Activated T-cell treated with anti-CD3 and anti-CD28 coated beads, Interleukin-2, amount 50 U/mL, for 72 hours (primary cell): ENCODE measurements at places on chromosomes 3 and 15. TPM values are rescaled to one million over a fixed set of nuclear protein-coding genes. Genes with fewer than 3 reads are reported as not detected.

The SHC4 gene
- total RNA-seq: 2.1 TPM

The STRIT1 gene
- total RNA-seq: not detected

The IL5RA gene
- 1.5 TPM for total RNA-seq

The KCNH8 gene
- not detected for total RNA-seq

The XYLB gene
- total RNA-seq: 2.4 TPM

The PIF1 gene
- total RNA-seq: 39.7 TPM

The EPHA3 gene
- 0.14 TPM for total RNA-seq

The POLQ gene
- 17.9 TPM for total RNA-seq

The KCNMB2 gene
- total RNA-seq: not detected

DNA sequence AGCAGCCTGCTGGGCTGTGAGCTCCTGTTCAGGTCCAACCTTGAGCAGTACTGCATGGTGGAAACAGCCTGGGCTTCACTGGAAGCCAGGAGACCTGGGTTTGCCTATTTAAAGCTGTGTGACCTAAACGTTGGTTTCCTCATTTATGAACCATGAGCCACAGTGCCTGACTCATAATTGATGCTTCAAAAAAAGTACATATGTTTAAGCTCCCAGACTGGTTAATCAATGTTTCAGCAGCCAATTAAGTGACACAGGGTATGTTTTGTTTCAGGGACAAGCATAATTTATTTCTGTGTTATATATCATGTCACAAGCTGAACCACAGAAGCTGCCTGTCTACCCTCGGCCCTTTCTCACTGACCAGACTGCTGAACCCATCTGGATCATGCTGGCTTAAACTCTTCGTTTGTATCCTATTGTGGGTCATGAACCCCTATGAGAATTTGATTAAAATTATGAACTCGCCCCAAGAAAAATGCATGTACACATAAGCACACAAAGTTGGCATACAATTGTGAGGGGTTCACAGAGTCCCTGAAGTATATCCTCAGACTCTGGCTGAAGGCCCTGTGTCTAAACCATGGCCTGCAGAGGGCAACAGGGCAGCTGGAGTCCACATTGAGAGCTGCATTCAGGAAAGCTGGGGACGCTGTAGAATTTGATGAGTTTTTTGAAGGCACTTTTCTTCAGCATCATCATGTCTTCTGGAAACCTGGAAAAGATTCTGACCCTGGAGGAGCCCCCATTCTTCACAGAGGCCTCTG, 23.7 kb downstream of the HDC start:
- DNase-seq: peak; percentile 27

GRCh38 chr3:133461291-133461690, 61.4 kb downstream of the BFSP2 start:
- DNase-seq: no peak

DNA sequence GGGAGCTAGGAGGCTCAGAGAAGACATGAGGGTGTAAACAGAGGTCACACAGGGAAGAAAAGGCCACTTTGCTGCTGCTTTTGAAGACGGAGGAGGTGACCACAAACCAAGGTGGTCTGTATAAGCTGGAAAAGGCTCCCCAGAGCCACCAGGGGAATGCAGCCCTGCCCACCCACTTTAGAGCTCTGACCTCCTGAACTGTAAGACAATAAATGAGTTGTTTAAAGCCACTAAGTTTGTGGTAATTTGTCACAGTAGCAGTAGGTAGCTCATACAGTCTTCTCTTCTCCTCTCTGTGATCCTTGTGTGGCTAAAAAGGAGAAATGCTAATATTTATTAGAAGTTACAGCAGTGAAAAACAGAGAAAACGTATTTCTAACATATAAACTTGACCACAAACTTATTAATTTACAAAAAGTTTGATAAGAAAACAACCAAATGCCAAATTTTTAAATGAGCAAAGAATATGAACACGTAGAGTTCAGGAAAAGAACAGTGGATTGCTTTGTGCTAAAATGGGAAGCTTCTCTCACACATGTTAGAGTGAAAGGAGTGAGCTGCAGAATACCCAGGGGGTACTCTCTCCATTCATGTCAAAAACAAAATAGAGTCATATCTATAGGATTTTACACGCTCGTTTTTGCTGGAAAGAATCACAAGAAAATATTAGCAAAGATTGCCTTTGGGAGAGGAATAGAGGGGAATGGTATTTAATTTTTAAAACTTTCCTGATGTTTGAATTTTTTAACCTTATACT, 71.0 kb downstream of the NOX5 start:
- DNase-seq: no peak

DNA sequence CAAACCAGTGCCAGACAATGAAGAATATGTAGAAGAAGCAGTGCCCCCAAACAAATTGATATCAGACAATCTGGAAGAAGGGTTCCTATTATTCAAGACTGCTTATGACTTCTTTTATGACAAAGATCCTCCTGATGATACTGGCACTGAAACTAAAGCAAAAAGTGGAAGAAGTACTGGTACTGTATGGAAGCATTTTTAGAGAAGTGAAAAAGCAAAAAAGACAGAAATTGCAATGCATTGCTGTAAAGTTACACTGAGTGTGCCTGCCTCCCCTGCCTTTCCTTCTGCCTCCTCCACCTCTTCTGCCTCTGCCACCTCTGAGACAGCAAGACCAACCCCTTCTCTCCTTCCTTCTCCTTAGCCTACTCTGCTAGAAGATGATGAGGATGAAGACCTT, 167.6 kb downstream of the PLCL2 start:
- DNase-seq: no peak

DNA sequence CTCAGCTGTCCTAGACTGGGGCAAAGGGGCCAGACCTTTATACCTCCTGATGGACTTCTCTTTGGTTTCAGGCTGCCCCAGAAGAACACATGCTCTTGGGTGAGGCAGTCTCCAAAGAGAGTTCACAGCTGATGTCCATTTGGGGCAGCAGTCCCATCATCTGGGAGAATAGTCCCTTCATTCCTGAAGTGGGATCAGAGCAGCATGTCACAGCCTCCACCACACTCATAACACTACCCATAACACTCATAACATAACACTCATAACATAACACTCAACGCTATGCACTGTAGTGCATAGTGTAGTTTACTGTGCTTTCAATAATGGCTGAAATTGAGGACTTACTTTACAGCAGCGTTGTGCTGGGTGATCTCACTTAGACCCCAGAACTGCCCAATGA, 36.7 kb upstream of the PLCL2 start:
- no peak for DNase-seq

GRCh38 chr15:71806452-71806931, 3.9 kb upstream of the NR2E3 start:
- DNase-seq: no peak

DNA sequence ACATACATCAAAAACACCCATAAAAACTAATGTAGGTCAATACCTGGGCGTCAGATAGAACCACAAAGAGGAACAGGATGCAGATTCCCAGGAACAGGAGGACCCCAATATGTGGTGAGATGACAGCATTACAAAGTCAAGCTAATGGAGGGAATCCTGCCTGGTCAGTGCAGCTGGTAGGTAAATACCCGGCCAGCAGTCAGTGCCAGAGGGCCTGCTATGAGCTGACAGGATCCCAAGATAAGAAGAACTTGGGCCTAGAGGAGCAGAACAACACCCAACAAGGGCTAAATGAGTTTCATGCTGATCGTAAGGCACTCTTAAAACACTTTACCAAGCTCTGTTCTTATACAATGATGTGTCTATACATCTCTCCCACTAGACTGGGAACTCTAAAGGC, 61.2 kb upstream of the KCNMB2 start:
- no peak for DNase-seq

DNA sequence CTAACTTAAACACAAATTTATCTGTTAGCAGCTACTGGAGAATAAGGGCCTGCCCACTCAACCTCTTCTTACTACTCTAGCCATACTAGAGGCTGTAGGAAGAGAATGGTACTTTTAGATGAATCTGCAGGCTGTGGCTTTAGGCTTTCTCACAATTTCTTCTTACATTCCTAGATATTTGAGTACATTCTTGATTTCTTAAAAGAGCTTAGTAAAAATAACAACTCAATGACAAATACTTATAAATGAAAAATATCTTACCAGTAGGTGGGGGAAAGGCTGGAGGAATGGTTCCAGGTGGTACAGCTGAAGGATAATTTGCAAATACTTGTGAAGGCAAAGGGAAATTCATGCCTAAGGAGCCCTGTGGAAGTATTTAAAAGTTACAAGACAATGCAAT, 92.9 kb upstream of the GK5 start:
- DNase-seq: no peak

- DNase-seq: no peak
Measured at GRCh38 chr3:101500208-101500607, 12.8 kb downstream of the SENP7 start.

- no peak for DNase-seq
Measured at GRCh38 chr15:85454403-85454802, 74.0 kb downstream of the AKAP13 start.

DNA sequence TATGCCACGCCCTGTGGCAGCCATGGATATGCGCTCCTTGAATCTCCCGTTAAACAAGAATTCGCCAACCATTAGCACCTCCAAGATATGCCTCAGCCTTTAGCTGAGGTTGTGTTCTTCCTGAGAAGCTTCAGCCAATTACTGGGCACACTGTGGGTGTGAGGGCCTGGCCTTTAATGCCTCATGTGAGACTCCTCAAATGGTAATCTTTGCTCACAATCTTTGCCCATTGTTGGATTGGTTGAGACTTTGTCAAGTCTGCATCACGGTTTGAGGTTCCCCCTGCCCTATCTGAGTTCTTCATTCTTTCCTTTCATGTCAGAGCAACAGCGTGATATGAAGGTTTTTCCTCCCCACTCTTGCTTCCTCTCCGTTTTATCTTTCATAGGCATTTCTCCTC, 108.1 kb upstream of the CCDC54 start:
- no peak for DNase-seq

DNA sequence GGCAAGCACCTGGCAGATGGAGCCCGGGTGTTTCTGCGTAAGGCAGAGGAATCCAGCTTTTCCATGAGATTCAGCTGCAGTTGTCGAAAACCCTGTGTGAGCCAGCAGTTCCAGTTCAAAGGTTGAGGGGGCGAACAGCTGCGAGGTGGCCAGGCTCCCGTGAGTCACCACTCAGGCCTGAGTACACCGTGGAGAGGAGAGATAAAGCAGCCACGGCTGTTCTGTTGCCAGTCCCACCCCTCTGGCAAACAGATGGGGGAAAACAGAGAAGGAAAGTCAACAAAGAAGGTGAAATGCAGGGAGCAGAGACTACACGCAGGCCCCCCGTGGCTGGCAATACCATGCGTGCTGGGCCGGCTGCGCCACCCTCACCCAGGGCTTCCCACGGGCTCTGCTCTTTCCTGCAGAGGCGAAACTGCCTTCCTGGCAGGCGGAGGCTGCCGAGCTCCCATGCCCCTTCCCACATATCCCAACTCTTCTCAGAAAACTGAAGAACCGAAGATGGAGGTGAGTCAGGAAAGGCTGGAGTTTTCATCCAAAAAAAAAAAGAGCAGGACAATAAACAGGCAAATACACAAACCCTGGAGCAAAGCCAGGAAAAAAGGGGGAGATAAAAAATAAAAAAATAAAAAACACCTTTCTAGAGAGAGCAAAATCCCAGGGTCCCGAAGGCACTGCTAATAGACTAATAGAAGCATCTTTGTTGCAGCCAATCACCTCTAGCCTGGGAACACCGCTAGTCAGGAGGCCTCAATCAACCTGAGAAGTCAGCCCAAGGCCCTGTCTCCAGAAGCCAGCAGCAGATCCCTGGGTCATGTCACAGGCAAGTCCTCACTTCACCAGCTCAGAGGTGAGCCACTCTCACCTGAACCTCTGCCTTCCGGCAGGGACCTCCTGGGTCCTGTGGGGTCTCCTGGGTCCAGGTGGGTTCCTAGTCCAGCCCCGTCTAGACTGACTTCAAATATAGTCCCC, 37.7 kb downstream of the FAM174B start:
- DNase-seq: no peak

DNA sequence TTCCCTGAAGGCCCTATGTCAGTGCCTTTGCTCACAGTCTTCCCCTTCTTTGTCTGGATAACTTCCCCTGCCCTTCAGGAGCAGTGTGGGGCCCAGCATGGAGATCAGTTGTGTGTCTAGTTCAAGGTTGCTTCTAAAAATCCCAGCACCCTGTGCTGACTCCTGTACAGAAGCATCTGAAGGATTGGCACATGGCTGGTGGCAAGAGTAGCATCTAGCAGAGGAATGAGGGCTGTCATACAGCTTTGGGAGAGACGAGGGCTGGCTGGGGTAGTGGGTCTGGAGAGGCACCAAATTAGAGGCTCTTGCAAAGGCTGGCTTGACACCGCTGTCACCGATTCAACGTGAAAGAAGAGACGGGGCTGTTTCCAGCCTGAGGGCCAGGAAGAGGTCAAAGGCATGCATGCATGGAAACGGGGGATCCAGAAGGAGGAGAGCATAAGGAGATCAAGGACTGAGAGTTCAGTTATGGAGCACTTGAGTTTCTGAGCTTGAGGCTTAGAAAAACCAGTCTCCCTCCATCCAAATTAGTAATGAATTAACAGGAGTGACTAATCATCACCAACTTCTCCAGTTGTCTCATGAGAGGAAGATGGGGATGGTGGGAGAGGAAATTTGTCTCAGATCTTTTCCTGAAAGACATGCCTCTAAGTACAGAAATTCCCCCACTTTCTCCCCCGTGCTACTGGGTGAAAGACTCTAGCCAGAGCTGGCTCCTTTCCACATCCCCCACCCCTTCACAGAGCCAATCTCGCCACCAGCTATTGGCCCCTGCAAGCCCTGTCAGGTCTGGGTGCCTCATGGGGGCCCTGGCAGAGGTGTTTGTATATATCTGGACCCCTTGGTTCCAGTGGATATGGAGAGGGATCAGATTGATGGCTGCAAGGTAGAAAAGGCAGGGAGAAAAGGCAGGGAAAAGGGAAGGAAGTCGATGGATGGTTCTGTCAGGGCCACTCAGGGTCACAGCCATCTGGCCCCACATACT, 45.9 kb downstream of the SLCO2A1 start:
- no peak for DNase-seq

GRCh38 chr3:116165135-116165534, 280.2 kb downstream of the LSAMP start:
- DNase-seq: no peak

DNA sequence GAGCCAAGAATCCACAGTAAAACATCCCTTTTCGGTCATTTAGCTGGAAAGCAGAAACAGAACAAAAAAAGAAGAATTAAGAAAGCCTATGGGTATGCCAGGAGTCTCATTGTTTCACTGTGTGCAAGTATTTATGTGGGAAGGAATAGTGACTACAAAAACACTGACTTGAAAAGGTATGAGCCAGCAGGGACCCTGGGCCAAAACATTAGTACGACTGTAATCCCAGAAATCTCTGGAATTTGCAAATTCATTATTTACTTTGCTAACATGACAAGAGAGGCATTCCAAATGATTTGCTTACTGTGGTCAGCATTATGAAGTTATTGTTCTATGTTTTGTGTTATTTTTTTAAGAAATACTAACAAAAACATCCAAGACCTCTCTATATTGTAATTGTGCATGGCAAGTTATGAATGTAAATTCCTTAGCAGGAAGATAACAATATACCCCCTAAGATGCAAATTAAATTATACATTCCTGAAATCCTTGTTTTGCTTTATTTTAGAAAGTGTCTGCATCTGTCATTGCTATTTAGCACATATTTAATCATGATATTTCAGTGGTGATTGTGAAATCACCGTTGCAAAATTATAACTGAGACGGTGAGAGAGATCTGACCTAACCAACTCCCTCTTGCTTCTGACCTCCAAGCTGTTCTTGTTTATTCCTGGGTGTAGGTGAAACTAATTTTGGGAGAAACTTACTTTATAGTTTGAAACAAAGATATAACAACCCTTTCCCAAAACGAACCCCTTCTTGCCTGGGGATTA, 299.2 kb downstream of the ZPLD1 start:
- no peak for DNase-seq
